ENCODE measurements at places on chromosomes 1 and 21. TPM values are rescaled to one million over a fixed set of nuclear protein-coding genes. Genes with fewer than 3 reads are reported as not detected.

DNA sequence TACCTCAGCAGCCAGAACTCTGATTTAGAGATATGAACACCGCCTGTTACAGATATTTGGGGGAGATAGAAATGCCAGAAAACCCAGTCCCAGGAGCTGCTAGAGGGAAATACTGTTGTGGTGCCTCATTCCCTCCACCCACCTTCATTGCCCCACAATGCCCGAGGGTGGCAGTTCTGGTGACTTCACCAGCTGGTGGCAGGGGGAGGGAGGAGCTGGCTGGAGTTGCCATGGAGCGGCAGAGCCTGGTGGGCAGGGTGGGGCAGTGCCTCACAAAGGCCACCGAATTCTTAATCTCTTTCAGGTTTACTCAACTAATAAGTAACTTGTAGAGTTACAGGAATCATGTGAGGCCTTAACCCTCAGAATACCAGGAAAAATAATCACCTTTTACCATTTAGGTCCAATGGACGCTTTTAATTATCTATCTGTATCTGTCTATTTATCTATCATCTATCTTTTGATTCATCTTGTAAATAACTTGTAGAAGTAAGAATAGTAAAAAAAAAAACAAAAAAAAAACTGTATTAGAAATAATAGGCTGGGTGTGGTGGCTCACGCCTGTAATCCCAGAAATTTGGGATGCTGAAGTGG lies 11.7 kb upstream of the S100A11 start:
- DNase-seq = no peak

GRCh38 chr1:51863384-51863783 lies 15.1 kb downstream of the NRDC start:
- DNase-seq = no peak

DNA sequence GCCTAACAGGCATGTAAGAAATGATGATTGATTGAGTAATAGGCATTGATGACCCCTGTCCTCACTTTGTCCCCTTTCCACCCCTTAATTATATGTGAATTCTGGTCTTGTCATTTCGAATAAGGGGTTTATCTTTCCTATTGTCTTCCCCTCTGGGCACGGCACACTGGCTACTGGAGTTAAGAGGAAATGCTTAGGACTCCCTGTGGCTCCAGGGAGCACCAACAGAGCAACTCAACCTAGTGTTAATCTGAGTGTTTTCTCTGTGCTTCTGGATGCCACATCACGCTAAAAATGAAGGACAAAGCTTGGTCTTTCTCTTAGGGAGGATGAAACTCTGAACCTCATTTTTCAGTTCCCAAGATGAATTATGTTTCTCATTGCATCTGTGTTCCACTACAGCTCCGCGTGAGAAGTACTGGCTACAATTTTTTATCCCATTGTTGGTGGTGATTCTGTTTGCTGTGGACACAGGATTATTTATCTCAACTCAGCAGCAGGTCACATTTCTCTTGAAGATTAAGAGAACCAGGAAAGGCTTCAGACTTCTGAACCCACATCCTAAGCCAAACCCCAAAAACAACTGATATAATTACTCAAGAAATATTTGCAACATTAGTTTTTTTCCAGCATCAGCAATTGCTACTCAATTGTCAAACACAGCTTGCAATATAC lies 5.3 kb downstream of the FCER1A start:
- no peak for DNase-seq

DNA sequence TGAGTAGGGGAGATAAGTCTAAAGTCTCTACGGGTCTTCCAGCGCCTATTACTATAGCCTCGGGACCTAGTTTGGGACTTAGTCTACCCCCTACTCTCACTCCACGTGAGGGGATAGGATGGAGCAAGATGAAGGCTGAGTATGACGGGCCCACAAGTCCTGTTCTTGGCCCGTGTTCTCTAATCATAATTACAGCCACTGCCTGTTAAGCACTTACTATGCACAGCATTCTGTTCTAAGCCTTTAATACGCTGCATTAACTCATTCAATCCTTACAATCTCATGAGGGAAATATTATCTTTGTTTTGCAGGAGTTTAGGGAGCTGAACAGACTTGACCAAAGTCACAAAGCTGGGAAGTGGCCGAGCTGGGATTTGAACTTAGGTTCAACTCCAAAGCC lies 23.9 kb upstream of the EPB41 start:
- no peak for DNase-seq

DNA sequence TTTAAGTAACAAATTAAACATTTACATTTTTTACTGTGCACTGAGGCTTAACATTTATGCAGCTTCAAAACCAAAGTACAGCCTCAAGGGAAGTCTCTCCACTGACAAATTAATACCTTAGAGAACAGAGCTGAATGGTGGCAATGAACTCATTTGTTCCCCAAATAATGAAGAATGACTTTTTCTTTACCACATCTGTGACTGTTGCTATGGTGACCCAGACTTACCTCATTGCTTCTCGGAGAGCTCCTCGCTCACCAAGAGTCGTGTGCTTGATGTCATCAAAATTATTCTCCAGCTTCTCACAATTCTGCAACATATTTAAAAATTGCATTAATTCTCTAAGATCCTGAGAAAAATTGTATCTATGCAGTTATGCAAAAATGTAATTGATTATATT lies 92.9 kb downstream of the DPYD start:
- no peak for DNase-seq

Gene VWA5B1
- polyA plus RNA-seq = 5.4 TPM

DNA sequence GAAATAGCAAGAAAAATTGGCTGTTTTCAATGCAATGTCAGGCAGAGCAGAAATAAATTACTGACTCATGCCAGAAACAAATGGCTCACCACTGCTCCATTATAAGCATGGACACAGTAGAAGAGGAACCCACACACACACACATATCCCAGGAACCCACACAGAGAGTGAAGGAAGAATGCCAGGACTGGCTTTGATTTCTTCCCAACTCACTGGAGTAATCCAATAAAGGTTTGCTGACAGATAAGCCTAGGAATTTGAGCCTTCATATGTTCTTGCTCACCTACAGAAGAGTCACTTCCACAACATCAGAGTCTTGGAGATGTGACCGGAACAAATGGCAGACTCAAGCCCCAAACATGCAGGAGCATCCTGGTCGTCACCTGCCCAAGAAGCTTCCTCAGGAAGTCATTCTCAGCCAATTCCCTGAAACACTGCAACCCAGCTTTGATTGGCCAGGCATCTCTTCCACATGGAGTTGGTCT lies 2.2 kb downstream of the SH3BP5L start:
- no peak for DNase-seq

DNA sequence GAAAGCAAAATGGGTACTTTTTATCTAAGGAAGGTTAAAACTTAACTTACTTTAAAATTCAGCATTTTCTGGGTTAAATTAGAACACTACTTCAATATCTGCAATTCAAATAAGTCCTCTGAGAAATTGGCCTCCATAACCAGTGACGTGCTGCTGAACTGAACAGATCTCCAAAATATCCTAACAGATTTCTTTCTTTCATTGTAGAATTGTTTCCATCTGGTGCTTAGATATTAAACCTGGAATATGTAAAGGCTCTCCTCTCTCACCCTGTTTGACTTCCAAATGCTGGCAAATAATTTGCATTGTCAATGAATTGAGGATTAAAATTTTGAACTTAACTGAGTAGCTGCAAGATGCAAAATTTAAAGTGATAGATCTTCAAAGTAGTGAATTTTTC lies 316.9 kb upstream of the CXADR start:
- no peak for DNase-seq

Gene CFHR1
- polyA plus RNA-seq = 0.14 TPM

Gene RSPH1
- polyA plus RNA-seq = 12.4 TPM

DNA sequence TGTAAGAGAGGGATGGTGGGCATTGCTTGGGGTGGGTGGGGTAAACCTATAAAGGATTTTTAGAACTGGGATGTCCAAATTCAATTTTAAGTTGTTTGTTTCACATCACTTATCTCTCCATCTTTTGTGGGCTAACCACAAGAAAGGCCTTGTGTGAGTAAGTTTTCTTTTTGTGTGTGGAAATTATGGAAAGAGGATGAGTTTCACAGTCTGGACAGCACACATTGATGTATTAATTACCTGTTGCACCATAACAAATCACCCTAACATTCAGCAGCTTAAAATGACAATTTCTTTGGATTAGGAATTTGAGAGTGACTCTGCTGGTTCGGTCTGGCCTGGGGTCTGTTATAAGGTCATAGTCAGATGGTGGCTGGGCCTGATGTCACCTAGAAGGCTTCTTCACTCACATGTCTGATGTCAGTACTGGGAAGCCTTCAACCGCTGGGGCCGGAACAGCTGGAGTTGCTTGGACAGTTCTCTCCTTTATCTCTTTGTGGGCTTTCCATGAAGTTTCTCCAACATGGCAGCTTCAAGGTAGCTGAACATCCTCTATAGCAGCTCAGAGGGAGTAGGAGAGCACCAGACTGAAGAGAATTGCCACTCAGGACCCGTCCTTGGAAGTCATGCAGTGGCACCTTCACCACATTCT lies 2.0 kb upstream of the COL9A2 start:
- DNase-seq = no peak

Gene GPR137B
- 40.5 TPM for polyA plus RNA-seq

- DNase-seq = no peak
Observed at GRCh38 chr1:5690291-5690690, 301.9 kb downstream of the NPHP4 start.

DNA sequence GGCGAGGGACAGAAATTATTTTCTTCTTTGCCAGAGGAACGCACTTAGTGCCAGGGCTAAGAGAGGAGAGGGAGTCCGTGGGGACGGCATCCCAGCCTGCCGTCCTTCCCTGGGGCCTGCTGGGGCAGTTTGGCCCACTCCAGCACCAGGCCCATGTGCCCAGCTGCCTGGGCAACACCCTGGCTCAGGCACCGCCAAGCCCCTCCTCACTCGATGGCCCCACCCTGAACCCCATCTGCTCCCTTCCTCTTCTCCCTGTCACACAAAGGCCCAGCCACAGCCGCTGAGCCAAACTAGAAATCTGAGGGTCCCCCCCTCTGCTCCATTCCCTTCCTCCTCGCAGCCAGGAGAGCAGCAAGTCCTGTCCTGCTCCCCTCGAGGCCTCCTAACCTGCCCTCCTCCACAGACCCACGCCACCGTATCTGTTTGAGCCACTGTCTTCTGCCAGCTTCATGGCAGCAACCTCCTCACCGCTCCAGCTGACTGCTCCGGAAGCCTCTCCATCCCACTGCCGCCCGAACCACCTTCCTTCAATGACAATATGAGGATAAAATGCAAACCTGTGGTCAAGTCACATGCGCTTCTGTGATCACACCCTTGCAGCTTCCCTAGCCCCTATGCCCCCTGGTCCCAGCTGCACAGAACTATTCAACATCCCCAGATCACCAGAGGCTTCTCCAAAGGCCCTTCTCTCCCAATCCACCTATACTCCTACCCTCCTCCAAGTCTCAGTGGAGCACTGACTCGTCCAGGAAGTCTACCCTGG lies 8.4 kb upstream of the TNNI1 start:
- DNase-seq = no peak

DNA sequence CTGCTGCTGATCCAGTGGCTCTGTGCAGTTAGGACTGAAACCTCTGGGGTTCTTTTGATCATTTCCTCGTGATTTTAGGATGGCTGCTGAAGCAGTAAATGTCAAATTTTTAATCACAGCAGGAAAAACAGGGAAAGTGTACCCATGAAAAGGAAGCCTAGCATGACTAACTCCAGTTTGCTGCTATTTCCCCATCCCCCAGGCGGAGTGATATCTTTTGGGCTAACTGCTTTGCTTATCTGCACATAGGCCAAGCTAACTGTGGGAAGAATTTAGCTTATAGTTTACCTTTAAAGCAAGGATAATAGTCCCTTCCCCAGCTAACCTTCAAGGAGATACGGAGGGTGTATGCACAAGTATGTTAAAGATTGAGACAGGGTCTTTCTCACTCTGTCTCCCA lies 149.8 kb upstream of the TNR start:
- DNase-seq = no peak

- no peak for DNase-seq
Observed at GRCh38 chr1:33146003-33146402, 35.8 kb downstream of the TRIM62 start.

DNA sequence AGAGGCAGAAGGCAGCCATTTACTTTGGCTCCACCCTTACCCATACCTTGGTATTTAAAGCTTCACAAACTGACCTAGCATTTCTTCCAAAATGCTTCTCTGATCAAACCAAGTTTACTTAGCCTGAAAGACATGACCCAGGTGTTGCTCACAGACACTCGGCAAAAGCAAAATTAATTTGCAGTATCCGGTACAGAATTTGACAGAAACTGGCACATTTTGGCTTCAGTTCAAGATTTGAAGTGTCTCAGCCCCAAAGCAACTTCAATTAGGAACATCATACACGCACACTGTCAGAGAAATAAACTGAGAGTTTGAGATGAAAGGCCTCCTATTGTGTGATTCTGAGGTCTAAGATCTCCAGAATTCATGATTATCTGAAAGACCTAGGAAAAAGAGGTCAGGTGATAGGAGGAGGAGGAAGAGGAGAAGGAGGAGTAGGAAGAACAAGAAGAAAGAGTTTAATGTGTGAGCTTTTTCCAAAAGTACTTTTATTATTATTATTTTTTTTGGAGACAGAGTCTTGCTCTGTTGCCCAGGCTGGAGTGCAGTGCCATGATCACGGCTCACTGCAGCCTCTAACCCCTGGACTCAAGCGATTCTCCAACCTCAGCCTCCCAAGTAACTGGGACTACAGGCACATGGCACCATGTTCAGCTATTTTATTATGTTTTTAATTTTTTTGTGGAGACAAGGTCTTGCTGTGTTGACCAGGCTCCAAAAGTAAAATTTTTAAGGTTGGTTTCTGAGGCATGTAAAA lies 143.6 kb downstream of the SLC45A1 start:
- no peak for DNase-seq

Gene KLF17
- polyA plus RNA-seq = not detected

GRCh38 chr1:38926091-38926490 lies 15.5 kb downstream of the RHBDL2 start:
- no peak for DNase-seq
